ENCODE measurements at places on chromosomes 4 and X.

DNA sequence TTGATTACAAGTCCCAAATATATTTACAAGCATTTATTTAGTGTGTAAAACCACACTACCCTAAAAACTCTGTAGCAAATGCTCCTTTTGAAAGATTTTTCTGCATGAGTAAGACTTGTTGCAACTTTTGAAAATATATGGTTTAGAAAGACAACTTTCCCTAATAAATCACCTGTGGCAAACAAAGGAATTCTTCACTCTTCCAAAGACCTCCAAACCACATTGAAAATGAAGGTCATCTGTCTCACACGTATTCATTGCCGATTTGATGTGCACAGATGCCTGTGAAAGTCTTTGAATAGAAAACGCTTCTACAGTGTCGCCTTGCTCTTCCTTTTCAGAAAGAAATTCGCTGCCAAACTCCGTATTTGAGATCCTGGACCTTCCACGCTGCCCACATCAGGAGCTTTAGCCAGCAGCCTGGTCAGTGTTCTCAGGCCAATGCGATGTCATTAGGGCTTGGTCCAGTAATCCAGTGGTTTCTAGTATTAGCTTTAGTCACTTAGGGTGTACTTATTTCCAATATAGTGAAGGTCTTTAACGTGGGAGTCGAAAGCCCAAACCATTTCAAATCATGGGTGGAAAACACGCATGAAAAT is 22.2 kb downstream of the SPINK2 start:
- DNase-seq: no peak

DNA sequence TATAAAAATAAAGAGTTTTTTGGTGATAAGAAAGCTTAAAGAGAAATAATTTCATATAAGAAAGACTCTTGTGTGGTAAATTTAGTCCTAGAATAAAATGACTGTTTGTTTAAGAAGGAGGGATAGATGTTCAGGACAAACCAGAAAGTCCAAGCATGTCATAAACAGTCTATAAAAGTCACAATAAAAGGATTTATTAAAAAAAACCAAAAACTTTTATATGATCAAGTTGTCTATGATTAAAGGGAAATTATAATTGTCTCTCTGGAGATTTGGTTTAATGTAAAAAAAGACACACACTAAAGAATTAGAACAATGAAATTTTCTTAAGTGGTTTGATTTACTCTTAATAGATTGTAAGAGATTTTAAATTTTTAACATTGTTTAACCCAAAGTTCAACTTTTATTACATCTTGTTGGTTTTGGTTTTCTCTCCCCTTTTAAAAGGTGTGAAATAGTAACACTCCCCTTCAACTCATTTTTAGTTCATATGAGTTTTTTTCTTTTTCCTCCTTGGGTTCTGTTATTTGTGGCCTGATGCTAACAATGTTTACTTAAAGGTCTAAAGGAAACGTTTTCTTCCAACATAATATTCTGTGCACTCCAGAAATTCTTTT is 89.7 kb downstream of the PDHA2 start:
- no peak for DNase-seq

- DNase-seq: no peak
Observed at GRCh38 chr4:156113138-156113765, 159.6 kb upstream of the CTSO start.

DNA sequence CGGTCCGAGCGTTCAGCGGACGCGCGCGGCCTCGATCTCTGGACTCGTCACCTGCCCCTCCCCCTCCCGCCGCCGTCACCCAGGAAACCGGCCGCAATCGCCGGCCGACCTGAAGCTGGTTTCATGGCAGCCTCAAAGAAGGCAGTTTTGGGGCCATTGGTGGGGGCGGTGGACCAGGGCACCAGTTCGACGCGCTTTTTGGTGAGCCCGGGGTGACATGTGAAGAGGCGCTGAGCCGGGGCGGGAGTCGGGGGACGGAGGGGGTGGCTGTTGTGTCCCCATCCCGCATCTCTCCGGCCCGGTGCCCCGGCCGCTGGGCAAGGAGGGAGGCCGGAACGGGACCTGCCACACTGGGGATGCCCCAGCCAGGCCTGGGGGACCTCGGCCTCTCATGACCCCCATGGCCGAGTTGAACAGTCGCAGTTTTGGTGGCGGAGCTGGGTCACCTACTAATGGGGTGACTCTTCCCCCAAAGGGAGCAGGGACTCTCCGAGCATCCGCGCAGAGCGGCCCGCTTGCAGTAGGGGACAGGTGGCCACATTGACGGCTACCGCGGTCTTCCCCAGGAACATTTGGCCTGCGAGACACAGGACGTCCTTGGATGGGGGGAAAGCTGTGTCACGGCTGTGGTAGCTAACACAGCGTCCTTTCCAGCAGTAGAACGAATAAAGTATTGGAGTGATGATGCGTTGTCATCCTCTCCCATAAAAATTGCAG is at the start of gene GK:
TSS of gene GK (plus strand) at position 9 of the 717 bp plus-strand sequence. CDS start at position 124, 115 bp downstream.
- DNase-seq: peak; percentile 29

- no peak for DNase-seq
Observed at GRCh38 chr4:38055566-38055965, 95.4 kb downstream of the PTTG2 start.

GRCh38 chrX:111728096-111728495 is 47.1 kb downstream of the ALG13 start:
- DNase-seq: no peak

- DNase-seq: no peak
Observed at GRCh38 chrX:644304-645281, 14.0 kb downstream of the SHOX start.

DNA sequence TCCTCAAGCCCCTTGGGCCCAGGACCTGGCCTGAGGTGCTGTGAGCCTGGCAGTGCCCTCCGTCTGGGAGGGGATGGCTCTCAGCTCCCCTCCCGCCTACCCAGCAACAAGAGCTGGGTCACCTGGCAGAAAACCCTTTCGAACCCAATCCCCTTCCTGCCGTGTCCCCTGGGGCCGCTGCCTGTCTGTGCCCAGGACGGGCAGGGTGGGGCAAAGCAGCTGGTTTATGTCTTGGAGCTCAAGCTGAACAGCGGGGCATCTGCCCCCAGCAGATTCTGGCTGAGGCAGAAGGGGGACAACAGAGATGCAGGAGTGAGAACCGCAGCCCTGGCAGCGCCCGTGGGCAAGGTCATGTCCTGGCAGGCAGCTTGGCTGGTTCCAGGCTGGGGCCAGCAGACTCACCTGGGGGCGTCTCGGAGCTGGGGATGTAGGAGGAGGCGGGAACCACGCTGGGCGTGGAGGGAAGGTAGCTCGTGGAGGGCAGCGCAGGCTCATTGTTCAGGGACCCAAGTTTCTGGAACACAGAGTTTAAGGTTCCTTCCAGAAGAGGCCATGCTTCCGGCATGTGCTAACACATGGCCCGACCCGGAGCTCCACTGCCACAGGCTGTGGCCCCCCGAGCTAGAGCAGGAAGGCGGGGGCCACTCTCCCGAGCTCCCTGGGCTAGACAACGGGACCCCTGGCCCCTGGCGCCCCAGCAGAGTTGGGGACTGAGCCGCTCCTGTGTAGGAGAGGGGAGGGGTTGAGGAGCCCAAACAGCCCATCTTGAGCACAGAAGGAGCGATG is 24.2 kb downstream of the NELFA start:
- DNase-seq: no peak

- DNase-seq: no peak
Observed at GRCh38 chrX:68599256-68600152, 48.0 kb upstream of the STARD8 start.

DNA sequence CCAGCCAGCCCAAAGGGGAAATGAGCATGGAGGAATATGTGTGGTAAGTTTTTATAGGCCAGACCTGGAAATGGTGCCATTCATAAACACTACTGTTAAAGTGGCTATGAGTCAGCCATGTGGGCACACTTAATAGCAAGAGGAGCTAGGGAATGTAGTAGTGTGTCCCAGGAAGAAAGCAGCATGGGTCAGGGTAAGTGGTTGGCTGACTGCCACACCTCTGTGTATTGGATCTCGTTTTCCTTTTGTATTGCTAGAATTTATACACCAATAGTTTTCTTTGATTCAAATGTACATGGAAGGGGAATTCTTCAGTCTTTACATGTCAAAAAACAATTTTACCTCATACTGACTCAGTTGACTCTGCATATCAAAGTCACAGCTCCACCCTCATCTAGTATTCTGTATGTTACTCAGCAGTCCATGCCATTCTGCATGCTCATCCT is 22.9 kb upstream of the SGMS2 start:
- DNase-seq: no peak

DNA sequence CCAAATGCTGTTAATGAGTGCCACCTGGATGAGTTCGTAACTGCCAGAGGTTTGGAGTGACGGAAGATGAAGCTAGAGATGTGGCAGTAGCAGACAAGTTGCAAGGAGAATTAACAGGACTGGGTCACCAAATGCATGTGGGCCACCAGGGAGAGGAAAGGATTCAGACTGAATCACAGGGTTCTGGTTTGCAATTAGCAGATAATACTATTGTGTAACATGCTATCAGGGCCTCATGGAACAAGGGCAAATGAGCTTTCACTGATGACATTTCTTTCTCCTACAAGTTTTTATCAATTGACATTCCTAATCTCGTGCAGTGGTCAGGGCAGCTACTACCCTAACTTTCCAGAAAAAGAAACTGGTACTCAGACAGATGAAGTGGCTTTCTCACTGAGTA is 21.4 kb downstream of the GAB3 start:
- no peak for DNase-seq

- DNase-seq: no peak
Observed at GRCh38 chr4:38181286-38181685, 221.1 kb downstream of the PTTG2 start.

DNA sequence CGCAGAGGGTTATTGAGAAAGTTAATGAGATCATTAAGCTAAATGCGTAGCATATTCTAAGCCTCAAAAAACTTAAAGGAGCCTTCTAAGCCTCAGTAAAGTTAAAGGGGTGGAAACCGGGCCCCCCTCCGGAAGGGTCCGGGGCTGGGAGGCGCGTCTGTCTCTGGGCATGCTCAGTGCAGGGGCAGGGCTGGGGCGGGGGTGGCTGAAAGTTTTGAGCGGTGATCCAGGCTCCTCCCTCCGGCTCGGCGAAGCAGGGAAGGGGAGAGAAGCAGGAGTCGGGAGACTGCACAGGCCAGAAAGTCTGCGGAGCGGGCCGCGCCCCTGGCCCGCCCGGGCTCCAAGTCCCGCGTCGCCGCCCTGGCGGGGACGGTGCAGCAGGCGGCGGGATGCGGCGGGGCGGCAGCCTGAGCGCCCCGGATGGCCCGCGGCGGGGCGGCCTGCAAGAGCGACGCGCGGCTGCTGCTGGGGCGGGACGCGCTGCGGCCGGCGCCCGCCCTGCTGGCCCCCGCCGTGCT is at the start of gene EVC:
TSS of gene EVC (plus strand) at position 241 of the 518 bp plus-strand sequence. CDS start at position 421, 180 bp downstream.
- DNase-seq: peak; percentile 47

DNA sequence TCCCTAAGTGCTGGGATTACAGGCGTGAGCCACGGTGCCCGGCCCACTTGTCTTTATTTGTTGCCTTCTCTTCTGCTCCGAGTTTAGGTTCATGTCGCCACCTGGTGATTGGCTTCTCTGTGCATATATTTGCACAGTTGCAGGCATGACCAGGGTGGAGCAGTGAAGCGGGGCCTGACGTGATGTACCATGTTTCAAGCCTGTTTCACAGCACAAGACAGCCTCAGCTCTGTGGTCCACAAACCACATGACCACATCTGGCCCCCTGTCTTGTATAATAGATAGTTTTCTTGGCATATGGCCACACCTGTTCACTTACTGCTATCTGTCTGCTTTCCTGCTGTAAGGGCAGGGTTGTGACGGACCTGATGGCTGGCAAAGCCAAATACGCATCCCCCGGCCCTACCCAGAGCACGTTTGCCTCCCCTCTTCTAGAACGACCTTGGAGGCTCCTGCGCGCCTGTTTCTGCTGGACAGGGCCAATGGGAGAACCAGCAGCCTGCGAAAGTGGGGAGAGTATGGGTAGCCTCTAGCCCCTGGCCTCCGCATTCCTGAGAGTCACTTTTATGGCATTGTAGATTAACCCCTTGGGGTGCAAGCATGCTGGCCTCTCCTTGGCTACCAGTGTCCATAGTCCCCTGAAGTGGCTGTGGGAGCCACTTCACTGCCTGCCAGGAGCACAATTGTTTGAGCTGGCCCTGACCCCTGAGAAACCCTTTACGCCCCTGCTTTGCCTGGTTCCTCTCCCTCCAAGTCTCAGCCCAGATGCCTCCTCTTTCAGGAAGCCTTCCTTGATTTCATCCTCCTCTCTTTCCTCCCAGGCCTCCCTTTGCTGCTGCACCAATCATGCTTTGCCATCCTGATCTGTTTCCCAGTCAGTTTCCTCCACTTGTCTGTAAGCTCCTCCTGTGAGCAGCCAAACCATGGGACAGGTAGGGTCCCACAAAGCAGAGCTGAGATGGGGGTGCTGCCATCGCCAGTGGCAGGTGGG is 6.0 kb upstream of the SH3TC1 start:
- DNase-seq: peak; percentile 21

DNA sequence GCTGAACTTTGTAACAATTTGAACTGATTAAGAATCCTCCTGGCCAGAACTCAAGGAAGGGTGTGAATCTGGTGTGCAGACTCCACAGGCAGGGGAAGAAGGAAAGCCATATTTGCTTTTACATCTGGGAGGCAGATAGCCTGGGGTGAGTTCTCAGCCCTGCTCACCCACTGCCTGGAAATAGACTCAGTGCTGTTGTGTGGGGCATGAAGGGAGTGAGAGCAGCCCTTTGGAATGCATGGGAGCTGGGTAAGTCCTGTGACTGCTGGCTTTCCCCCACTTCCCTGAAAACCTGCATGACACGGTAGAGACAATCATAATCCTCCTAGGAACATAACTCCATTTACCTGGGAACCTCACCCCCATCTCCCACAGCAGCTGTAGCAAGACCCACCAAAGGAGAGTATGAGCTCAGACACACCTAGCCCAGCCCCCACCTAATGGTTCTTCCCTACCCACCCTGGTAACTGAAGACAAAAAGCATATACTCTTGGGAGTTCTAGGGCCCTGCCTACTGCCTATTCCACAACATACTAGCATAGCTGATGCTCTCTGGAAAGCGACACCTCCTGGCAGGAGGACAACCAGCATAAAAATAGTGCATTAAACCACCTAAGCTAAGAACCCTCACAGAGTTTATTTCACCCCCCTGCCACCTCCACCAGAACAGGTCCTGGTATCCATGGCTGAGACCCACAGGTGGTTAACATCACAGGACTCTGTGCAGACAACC is 59.3 kb upstream of the UBQLN2 start:
- DNase-seq: no peak

DNA sequence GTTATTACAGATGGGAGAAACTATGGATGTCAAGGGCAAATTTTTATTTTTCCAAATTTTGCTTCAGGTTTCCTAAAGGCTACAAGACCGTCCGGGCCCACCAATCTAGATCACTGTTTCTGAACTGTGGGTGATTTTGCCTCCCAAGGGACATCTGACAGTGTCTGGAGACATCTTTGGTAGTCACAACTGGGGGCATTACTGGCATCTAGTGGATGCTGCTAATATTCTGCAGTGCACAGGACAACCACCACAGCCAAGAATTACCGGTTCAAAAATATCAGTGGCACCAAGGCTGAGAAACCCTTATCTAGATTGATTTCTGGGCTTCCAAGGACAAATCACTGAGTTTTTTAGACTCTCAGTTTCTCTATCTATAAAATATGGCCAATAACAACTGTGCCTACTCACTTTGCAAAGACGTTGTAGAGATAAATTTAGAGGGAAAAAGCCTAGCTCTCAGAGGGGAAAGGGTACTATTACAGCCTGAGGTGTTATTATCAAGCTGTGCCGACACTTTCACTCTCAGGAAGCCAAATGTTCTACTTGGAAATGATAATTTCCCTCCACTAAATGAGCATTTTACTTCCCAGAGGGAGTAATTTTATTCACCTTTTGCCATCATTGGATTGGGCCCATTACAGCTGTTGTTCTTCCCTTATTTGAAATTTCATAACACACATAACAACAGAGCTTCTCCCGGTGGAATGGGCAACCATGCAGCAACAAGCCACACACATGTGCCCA is 442.1 kb downstream of the CENPC start:
- DNase-seq: no peak

Measured in stimulated activated CD4-positive, alpha-beta T cell treated with anti-CD3 and anti-CD28 coated beads, Interleukin-15, amount 100 ng/mL, for 24 hours (primary cell).